ENCODE measurements at places on chromosomes 2 and 18.

GRCh38 chr2:121075006-121075551, 209.9 kb downstream of the TFCP2L1 start:
- no peak for DNase-seq

GRCh38 chr2:233919319-233919718, 2.1 kb downstream of the TRPM8 start:
- no peak for DNase-seq

DNA sequence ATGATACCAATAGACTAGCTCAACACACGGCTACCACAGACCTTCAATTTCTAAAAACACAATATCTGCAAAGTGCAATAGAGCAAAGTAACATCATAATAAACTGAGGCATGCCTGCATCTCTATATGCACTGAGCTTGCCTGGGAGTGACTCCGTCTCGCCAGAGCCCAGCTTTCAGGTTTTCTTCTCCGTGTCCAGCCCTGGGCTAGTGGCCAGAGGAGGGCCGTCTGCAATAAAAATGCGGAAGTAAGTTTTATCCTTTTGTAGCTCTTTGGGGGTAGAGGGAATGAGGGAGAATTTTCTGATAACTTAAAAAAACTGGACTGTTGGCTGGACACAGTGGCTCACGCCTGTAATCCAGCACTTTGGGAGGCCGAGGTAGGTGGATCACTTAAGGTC, 41.0 kb upstream of the GPR17 start:
- no peak for DNase-seq

DNA sequence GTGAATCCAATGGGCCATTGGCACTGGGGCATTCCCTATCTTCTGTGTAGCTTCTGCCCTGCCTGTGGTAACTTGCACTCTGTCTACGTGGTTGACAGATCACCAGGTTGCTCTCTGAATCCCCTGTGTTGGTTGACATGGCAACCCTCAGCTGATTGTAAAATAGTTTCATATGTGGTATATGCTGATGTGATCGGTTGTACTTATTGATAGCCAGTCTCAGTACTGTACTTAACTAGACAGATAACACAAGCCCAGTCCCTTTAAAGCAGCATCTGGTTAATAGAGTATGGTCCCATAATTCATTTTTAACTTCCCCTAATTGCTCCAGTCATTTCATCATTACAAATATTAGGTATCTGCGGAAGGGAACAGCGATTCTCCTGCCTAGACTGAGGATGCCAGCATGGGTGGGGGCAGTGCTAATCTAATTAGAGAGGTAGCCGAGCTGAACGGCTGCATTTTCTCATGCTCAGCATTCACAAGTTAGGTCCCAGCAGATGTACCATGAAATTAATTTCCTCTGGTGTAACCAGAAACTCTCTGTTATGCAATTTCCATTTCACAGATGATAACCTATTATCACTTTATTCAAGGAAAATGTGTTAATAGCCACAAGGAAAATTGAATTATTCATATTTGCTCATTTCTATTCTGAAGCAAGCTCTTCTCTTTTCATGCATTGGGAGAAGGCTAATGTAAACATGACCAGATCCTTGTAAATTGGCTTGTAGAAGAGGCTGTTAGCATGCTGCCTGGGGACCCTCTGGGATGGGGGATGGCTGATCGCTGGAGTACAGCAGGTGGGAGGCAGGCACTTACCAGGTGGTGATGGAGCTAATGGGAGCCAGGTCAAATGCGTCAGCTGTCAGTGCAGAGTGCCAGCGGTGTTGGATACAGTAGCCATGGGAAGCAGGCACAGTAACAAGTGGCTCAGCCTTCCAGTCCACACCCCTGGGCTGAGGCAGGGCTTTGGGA, 608.3 kb downstream of the GALR1 start:
- DNase-seq: no peak
